CD4-positive, CD25-positive, alpha-beta regulatory T cell (primary cell): ENCODE measurements at places on chromosomes 3 and 15. TPM values are rescaled to one million over a fixed set of nuclear protein-coding genes. Genes with fewer than 3 reads are reported as not detected.

GRCh38 chr3:119524931-119525662, 26.8 kb downstream of the TIMMDC1 start:
- DNase-seq = no peak
- H3K27me3 ChIP-seq = no peaks in the 10 kb centered on the region
- H3K27ac ChIP-seq = no peak overlapping the region
- H3K4me1 ChIP-seq = no peaks in the 10 kb centered on the region
- H3K4me3 ChIP-seq = no peak overlapping the region
- H3K36me3 ChIP-seq = peaks cover 38% of the 10 kb centered on the region

DNA sequence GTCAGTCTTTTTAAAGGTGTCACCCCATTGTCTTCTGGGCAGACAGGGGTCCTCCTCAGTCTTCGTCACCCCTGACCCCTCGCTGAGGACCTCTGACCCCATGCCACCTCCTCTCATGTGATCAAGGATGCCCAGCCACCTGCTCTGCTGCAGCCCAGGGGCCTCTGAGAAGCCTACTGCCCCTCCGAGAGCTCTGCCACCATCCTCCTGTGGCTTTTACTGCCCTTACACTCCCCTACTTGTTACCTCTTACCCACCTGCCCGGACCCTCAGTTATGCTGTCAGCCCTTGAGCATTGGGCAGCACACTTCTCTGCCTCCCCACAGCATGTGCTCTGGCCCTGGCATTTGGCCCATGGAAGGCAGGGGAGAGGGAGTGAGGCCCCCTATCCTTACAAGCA, 123.2 kb downstream of the LRRK1 start:
- no peak overlapping the region for H3K27ac ChIP-seq
- no peaks in the 10 kb centered on the region for H3K36me3 ChIP-seq
- peaks cover 7% of the 10 kb centered on the region for H3K27me3 ChIP-seq
- no peak for DNase-seq
- no peak overlapping the region for H3K4me3 ChIP-seq

DNA sequence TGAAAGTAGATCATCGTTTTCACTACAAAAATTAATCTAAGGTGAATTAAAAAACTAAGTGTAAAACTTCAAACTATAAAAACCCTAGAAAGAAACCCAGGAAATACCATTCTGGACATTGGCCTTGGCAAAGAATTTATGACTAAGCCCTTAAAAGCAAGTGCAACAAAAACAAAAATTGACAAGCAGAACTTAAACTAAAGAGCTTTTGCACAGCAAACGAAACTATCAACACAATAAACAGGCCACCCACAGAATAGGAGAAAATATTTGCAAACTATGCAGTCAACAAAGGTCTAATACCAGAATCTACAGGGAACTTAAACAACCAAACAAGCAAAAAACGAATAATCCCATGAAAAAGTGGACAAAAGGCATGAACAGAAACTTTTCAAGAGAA, 302.0 kb downstream of the CHST2 start:
- H3K4me1 ChIP-seq = no peaks in the 10 kb centered on the region
- H3K27ac ChIP-seq = no peak overlapping the region
- DNase-seq = no peak
- no peaks in the 10 kb centered on the region for H3K27me3 ChIP-seq

- H3K27me3 ChIP-seq = no peaks in the 10 kb centered on the region
- H3K4me1 ChIP-seq = peaks cover 52% of the 10 kb centered on the region
- peak within 1 kb of the TSS; percentile 99 for H3K27ac ChIP-seq
- H3K4me3 ChIP-seq = peak within 1 kb of the TSS; percentile 100
- peak; percentile 64 for DNase-seq
Measured at GRCh38 chr15:92899948-92900730, at the start of gene CHD2. Gene CHD2, plus strand, starts transcription at chr15:92900324. Its CDS starts 914 bp downstream, at chr15:92901238.

Gene GOLGA6L7
- polyA plus RNA-seq = not detected

DNA sequence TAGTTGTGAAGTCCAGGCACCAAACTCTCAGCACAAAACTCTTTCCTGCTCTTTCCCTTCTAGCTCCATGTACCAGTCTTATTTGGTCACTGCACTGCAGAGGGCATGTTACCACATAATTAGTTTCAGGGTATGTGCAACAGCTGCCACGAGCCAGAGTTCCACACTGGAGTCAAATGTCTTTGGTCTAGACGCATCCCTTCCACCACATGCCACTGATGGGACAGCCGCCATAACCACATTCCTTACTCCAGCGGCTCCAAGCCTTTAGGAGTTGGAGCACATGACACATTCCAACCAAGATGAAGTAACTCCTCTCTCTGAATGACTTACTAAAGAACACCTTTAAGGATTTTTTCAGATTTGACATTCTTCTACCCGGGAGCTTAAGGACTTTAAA, 153.4 kb downstream of the ERC2 start:
- H3K36me3 ChIP-seq = no peaks in the 10 kb centered on the region
- H3K4me1 ChIP-seq = no peaks in the 10 kb centered on the region

- H3K36me3 ChIP-seq = no peaks in the 10 kb centered on the region
- H3K4me1 ChIP-seq = no peaks in the 10 kb centered on the region
- no peaks in the 10 kb centered on the region for H3K27me3 ChIP-seq
- H3K27ac ChIP-seq = no peak overlapping the region
Measured at GRCh38 chr3:156787926-156788663, 38.1 kb upstream of the LEKR1 start.

GRCh38 chr3:132522353-132522752, 74.7 kb upstream of the ACKR4 start:
- no peak overlapping the region for H3K4me3 ChIP-seq
- no peak overlapping the region for H3K27ac ChIP-seq
- H3K36me3 ChIP-seq = peaks cover 65% of the 10 kb centered on the region
- no peaks in the 10 kb centered on the region for H3K27me3 ChIP-seq
- no peak for DNase-seq
